Kidney (tissue), 22 donors: ENCODE measurements at places on chromosomes 13 and 19. TPM values are rescaled to one million over a fixed set of nuclear protein-coding genes. Genes with fewer than 3 reads are reported as not detected.
A peak's percentile ranks its signal among the peaks of the same experiment; 100 is the strongest.

Gene FAM216B
- not detected for polyA plus RNA-seq

- DNase-seq: no peak
Observed at GRCh38 chr19:35775046-35775297, 392 bp upstream of the ARHGAP33 start.

DNA sequence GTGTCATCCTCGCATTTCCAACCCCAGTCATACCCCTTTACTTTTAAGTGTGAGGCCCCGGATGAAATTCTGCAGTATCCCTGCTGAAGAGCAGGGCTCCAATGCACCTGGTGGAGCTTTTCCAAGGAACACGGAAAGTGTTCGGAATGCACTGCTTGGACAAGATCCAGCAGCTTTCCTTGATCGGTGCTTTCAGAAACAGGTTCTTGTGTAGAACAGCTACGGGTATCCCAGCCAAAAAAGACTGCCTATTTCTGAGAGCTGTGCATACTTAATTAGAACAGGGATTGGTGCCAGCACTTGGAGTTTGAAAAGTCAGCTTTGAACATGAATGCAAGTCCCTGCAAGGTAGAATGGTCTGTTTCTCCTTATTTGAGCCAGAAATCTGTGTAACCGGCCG, 87.2 kb upstream of the C1QTNF9B start:
- DNase-seq: peak; percentile 41

- DNase-seq: no peak
Observed at GRCh38 chr13:27168906-27169657, 2.5 kb downstream of the USP12 start.
